ENCODE measurements at places on chromosomes 1 and 21.

DNA sequence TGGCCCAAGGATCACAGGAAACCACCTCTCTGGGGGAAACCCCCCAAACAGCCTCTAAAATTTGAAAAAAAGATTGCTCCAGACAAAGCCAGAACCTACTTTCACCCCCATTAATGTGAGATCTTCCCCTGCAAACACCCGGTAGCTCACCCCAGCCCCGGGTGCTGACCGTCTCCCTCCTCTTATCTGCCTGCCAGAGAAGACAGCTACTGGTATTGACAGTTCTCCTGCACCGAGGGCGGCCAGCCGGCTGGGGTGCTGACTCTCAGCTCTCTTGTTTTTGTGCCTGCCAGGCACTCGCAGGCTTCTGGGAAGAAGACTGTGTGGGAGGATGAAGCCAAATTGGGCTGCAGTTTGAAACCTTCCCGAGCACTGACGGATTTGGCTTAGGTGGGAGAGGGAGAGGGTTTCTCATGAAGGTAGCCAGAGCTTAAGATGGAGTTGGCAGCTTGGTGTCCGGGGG is 48.2 kb downstream of the RASSF5 start:
- no peak for DNase-seq

GRCh38 chr1:216464489-216464888 is 41.2 kb upstream of the USH2A start:
- no peak for DNase-seq

GRCh38 chr1:112877750-112878149 is 78.2 kb downstream of the SLC16A1 start:
- DNase-seq, result no peak

- no peak for DNase-seq
These were observed 81.6 kb downstream of the KIRREL1 start for GRCh38 chr1:158075078-158075477.

DNA sequence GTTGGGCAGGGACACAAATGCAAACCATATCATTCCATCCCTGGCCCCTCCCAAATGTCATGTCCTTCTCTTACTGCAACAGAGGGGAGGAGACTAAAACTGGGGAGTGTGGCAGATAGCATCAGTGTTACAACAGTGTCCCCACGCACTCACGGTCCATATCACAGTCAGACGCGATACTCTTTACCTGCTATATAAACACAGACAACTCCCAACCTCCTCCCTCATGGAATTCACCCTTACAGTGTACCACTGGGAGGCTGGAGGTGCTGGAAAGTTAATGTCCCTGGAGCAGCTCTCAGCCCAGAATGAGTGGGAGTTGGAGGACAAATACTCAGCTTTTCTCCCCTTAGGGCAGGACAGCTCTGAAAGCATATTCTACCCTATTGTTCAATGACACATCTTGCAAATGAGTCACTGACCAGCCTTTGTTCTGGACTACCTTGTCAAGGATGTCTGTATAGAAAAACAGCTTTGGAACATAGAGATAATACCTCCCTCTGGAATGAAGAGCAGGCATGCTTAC is 445.9 kb downstream of the SETD4 start:
- no peak for DNase-seq

DNA sequence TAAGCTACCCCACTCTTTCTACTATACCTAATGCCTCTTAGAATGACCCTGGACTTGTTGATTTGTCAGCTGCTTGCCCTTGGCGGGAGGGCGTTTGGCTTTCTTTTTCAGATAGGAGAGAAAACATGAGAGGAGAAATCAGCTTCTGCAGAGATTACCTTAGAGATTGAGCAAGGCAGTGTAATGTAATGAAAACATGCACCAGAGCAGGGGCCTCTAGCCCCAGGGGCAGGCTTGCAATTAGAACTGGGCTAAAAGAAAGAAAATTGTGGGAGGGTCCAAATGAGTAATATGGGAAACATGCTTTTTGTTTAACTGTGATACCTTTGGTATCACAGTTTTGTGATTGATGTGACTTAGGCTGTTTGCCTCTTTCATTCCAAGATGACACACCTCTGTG is 89.7 kb downstream of the PBX1 start:
- DNase-seq, result no peak

DNA sequence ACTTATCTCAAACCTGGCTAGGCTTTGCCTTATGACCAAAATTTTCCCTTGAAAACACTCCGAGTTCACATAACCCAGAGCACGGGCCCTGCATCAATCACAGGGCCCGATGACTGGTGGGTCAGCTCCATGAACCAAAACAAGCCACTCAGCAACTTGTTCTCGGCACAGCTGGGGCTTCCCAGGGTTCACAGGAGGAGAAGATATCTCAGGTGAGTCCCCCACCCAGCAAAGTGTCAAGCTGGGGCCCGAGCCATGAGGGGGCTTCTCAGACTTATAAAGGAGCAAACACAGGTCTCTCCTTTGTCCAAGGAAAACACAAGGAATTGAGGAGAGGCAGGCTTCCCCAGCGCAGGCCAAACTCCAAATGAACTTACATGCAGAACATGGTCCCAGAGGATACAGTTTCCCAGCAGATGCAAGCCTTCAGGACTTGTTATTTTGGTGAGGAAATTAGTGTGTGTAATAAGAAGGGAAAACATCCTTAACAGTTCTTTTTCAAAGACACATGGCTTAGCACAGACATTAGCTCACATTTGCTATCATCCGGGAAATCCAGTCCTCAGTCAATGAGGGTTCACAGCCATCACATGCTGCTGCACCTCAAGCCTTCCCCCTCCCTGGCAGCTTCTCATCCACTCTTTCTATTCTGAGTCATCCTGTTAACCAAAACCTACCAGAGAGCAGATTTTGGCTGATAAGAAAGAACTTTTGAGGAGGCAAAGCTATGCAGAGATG is 98.1 kb upstream of the NFIA start:
- no peak for DNase-seq

DNA sequence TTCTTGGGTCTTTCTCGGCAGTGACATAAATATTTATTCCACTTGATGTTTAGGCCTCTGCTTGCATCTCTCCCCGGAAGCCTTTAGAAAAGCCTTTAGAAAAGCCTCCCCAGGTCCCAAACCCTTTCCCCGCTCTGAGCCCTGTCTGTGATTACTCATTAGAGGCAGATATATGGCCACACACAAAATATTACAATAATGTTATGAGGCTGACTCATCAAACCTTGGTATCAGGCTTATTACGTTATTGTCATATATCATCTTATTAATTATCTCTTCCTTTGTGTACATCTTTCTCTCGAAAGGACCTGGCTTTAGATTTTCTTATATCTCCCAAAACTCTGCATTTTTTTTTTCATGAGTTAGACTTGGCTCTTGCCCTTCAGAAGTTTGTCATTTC is 69.5 kb downstream of the FGGY start:
- no peak for DNase-seq

GRCh38 chr1:221829327-221830015 is 87.6 kb upstream of the DUSP10 start:
- no peak for DNase-seq

DNA sequence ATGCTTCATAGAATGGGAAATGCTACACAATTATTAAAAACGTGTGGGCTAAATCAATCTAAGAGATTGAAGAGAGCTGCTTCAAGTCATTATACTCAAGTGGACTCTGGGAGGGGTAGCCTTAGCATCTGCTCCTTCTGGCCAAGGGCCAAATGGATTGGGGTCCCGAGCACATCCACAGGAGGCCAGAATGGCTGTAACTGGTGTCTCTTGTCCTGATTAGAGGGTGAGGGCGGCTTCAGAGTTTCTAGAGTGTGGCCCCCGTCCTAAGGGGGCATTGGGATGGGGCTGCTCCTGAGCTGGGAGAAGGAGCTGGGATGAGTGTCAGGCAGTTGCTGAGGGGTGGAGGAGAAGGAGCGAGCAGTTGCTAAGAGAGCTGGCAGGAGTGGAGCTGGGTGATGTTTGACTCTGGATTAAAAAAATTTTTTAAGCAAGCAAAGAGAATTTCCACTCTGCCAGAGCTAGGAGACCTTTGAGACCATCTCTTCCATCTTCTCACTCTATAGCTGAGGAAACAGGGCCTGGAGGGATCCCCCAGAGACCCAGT is 71.3 kb upstream of the TLR5 start:
- DNase-seq, result no peak

DNA sequence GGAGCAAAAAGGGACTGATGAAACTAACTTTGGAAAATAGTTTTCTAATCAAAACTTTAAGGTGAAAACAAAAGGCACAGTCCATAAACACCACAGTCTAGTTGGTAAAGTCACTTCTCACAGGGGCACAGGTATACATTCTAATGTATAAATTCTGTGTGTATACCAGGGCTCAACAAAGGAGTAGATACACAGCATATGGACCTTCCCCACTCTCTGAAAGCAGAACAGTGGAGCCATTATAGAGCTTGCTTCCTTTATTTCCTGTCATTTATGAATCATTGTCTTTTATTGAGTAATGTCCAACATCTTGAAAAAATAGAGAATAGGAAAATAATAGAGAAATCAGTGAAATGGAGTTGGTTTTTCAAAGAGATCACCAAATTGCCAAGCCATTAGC is 746.5 kb upstream of the CHRM3 start:
- no peak for DNase-seq

DNA sequence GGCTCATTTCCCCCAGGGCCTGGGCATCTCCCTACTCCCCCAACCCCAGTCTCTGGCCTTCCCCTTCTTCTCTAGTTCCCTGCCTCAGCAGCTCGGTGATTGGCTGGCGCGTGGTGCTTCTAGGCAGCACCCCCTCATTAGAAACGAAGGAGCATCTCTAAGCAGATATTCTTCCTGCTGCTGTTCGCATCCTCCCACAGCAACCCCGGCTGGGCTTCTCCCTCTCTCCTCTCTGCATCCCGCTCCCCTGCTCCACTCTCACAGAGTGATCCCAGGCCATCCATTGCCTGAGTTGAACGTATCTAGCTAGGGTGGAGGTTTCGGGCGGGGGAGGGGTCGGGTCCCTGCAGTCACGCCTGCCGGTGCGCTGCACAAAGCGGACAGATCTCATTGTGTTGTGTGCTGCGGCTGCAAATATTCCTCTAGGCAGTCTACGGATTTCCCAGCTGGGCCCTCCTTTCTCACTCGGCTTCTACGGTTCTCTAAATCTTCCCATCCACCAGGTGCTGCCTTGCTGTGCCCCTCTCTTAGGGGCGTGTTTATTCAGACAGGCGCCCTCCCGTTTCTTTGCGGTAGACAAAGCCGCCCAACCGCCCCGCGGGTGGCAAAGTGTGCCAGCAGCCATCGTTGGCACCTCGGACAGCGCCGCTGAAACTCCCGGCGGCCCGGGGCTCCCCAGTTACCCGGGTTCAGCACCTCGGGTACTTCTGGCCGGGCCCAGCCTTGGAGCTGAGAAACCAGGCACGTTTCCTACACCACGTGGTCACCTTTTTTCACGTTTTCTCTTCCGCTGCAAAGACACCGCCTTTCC is 2.2 kb downstream of the CACNA1E start:
- DNase-seq, result peak; percentile 51

GRCh38 chr1:215594640-215595039 is 27.5 kb downstream of the KCTD3 start:
- DNase-seq, result no peak

DNA sequence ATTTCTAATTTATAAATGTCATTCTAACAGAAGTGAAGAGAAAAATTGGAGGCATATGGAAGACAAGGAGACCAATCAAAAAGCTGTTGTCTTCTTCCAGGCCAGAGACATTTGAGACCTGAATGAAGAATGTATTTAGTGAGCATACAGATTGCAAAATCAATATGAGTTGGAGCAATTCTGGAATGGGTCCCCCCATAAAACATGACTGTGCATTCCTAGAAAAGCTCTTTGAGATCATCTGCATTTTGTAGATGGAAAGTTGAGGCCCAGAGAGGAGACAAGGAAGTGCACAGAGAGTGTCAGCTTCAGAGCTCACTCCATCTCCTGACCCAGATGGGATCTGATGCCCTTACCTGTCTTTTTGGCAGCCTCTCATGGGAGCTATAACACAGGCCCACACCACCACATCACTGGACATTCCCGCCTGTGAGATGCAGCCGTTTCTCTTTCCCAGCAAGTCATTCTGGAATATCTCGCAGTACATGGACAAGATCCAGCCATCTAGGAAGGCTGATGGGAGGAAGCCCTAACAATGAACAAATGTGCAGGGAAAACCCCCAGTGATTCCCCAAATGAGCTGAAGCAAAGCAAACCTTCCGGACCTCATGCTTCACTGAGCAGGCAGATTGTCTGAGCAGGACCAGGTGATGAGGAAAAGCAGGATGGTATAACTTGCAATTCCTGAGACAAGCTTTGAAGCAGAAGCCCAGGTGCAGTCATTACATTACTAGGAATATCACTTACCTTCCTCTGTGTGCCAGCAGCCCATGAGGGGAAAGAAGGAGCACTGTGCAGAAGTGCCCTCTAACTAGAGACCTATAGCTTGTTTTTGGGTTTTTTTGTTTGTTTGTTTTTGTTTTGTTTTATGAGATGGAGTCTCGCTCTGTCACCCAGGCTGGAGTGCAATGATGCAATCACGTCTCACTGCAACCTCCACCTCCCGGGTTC is 445.6 kb downstream of the PLPP3 start:
- no peak for DNase-seq

GRCh38 chr1:151581451-151581850 is 30.4 kb upstream of the SNX27 start:
- DNase-seq, result no peak

- DNase-seq, result no peak
These were observed 204.7 kb downstream of the NFIA start for GRCh38 chr1:61287014-61287413.

DNA sequence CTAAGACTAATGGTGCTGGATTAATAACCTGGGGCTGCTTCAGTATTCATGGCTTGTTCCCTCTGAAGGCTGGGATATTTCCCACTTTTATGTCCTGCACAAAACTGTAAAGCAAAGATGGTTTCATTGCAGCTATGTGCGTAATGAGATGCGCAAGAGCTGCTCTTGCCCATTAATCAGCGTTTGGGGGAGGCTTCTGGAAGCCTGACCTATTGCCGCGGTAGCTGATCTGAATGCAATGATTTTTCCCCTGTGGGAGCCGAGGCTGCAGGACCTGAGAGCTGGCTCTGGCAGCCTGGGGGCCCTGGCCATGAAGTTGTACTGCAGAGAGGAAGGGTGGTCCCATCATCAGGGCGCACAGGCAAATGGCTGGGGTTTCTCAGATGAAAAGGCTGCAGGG is 239.8 kb downstream of the CAMTA1 start:
- no peak for DNase-seq

DNA sequence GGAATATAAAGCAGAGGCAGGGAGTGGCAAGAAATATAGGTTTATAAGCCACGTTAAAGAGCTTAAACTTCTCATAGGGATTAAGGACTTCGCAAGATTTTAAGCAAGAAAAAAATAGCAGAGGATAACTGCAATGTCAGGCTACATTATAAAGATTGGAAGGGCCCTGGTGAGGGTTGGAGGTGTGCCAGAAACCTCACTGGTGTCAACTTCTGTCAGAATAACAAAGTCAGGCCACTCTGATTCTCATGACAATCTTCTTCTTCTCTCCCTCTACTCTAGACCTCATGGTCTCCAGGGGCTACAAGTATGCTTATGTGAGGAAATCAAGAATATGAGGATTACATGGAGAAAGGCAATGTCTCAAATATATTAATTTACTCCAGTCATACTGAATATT is 32.6 kb upstream of the FMO2 start:
- no peak for DNase-seq

Data from neuronal stem cell (in vitro differentiated cells).